Fibroblast of skin of right quadriceps (primary cell): ENCODE measurements at places on chromosomes 2 and 18.
A peak's percentile ranks its signal among the peaks of the same experiment; 100 is the strongest.

- DNase-seq = no peak
Measured at GRCh38 chr2:71554706-71555056, 101.3 kb downstream of the DYSF start.

GRCh38 chr2:233084488-233084887 is 24.3 kb downstream of the INPP5D start:
- no peak for DNase-seq

GRCh38 chr2:235716875-235717496 is 223.1 kb downstream of the AGAP1 start:
- peak; percentile 25 for DNase-seq

DNA sequence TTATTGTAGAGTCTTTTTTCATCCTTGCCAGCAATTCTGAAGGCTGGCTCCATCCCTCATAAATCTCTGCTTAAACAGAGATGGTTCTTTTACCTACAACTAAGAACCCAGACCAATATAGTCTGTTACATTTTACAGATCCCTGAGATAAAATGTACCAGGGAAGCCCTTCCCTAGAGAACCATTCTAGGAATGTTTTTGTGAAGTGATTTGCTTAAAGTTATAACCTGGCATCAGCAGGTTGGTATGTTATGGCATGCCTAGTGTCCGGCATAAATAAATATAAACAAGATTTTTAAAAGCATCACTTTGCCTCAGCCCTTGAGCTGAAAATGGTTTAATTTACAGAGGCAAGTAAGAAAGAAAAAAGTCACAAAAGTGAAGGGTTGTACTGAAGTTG is 18.5 kb upstream of the NPAS2 start:
- DNase-seq = no peak

DNA sequence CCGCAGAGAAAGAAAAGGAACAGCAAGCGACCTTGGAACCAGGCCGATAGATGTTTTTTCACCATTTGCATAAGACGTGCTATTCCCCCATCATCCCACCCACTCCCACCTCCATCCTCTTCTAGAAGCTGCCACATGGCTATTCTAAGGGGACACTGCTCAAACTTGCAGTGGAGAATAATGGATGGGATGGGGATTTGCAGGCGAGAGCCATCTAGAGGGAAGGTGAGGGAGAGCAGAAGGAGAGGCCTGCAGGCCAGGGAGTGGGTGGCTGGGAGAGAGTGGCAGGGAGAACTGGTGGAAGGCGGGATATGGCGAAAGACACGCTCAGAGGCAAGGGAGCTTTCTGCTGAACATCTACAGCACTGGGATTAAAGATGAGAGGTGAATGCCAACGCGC is 84.9 kb downstream of the MAPK4 start:
- DNase-seq = no peak

GRCh38 chr18:80196528-80197320 is 50.6 kb downstream of the PARD6G start:
- DNase-seq = peak; percentile 22

DNA sequence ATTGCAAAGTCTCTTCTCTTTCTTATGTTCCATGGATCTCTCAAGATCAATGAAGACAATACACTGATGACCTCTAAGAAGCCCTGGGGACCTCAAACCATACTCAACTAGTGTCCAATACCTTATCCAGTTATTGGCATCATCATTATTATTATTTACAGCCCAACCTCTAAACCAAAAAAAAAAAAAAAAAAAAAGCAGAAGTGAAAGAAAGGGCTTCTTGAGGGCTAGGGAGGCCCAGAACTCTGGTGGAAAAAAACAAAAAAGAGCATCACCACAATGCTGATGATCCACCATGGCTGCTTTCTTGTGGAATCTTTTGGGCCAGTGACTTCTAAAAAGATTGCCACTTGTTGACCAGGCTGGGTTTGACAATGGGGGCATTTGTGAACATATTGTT is 324.9 kb downstream of the LPIN1 start:
- no peak for DNase-seq

- DNase-seq = peak; percentile 36
Measured at GRCh38 chr2:23745726-23746105, 181.2 kb downstream of the ATAD2B start.

DNA sequence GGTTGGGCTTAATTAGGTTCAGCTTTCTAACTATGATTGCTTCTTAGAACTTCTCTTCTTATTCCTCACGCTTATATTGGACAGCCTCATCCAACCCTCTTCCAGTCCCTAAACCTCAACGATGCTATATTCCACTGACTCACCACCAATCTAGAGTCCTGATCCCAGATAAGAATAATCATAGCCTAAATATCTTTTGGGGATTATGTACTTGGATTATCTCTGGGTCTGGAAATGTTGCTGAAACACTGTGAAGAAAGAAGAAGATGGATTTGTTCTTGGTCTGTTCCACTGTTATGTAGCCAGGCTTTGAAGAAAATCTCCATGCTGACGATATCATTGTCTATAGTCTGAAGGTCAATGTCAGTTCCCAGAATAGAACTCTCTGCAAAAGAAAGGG is 26.9 kb downstream of the DOK1 start:
- no peak for DNase-seq

GRCh38 chr2:68086166-68086565 is 23.4 kb upstream of the C1D start:
- DNase-seq = no peak

DNA sequence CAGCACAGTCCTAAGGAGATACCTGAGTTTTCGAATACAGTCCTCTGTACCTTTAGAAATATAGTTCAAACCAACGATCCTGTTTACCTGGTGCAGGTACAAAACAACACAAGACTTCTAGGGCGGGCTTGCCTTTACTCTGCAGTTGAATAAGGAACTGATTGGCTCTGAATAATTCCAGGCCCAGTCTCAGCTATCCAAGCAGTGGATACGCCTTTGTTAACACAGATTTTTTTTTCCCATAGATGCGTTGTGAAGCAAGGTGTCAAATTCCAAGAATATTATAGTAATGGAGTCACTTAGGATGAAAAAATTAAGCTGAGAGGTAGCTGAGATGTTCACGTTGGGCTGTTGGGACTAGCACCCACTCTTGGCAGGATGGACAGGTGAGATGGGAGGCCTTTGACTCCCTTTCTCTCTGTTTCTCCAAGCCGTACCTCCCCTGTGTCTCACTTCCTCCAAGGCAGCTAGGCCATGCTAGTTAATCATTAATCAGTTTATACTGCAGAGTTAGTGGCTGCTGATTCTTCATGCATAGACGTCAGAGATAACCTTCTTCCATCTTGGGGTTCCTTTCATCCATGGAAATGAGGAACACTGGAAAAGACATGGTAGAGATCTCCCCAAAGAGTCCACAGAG is 380.8 kb upstream of the ACVR2A start:
- DNase-seq = no peak

DNA sequence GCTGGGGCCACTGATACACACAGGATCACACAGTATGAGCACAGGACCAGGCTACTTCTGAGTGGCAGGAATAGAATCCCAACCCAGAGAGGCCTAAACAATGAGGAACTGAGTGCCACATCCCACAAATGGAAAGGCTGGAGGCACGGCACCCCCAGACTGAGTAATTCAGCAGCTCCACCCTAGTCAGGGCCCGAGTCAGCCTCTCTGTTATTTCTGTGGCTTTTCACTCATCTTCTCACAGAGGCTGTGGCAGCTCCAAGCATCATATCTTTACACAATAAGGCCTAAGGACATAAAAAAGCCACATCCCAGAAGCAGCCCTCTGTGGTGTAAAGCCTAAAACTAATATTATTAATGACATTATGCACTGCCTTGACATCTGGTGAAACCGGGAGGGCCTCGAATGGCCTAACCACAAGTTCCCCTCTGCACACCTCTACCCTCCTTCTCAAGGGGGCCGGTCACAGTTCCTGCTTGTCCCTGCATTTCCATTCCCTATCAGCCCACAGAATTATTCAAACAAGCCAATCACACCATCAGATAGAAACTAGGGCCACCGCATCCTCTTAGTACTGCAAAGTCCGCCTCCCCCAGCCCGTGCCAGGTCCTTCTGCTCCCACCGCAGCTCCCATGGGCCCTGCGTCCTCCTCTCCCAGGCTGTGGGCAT is 12.5 kb upstream of the MAL start:
- DNase-seq = no peak

GRCh38 chr2:161312996-161313395 is 4.8 kb downstream of the PSMD14 start:
- DNase-seq = peak; percentile 6

DNA sequence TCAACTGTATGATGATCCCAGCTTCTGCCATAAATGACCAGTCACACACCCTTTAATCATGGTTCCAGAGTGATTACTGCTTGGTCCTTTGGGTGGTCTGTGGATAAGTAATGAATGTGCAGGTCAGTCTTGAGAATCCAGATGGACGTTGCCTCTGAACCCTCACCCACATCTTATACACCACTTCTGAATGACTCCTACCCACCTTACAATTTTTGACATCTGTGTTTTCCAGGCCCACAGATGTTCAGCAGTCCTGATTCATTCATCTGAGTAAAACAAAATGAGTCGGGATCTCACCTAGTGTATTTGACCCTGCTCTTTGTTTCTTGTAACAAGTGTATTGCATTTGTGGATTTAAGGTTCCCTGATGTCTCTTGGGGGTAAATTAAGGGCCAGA is 194.1 kb upstream of the CCDC68 start:
- no peak for DNase-seq

DNA sequence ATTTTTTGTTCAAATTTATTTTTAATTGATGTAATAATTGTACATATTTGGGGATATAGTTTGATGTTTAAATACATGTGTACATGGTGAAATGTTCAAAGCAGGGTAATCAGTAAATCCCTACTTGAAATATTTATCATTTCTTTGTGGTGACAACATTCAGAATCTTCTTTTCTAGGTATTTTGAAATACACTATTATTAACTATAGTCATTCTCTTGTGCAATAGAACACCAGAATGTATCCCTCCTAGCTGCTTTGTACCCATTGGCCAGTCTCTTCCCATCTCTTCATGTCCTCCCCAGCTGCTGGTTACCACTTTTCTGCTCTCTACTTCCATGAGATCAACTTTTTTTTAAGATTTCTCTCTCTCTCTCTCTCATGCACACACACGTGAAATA is 126.5 kb downstream of the ZNF407 start:
- peak; percentile 76 for DNase-seq

DNA sequence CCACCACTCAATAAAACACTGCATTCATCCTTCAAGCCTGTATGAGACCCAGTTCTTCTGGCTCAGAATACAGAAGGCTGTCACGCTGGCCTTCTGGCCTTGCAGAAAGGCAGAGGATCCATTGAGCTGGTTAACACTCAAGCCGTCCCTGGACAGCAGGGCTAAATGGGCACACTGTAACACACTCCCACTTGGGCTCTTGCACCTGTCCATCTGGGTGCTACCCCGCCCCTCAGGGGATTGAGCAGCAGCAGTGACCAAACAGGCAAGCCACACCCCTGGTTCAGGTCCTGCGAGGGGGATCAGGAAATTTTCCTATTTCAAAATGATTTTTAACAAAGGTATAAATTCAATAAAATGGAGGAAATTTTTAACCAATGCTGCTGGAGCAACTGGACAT is 936.0 kb downstream of the CNTNAP5 start:
- no peak for DNase-seq

DNA sequence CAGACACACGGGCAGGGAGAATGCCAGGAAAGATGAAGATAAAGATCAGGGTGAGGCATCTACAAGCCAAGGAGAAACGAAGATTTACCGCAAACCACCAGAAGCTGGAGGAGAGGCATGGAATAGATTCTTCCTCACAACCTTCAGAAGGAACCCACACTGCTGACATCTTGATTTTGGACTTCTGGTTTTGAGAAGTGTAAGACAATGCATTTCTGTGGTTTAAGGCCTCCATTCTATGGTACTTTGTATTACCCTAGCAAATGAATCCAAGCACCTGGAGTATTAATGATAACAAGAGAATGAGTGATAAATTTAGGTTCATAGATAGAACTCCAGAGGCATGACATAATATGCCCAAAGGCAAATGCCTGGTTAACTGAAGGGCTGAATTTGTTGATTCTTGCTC is 11.8 kb upstream of the FN1 start:
- no peak for DNase-seq

DNA sequence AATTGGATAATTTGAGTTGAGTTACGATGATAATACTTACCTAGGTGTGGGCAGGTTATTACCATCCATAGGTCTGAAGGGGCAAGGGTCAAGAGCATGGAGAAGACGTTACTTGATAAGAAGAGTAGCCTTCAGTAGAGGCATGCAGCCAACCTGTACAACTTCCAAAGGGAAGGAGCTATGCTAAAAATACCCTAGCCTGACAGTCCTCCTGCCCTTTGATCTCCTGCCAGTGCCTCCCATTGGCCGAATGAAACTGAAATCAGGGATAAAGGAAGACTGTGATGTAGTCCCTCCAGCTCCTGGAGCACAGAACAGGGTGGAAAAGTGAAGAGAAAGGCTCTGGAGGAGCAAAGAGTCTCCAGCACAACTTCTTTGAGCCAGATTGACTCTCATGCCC is 487.4 kb downstream of the ADCYAP1 start:
- DNase-seq = no peak

- DNase-seq = no peak
Measured at GRCh38 chr18:67043276-67043675, 439.4 kb upstream of the CDH19 start.

- DNase-seq = no peak
Measured at GRCh38 chr2:61367177-61367576, 103.7 kb downstream of the USP34 start.

DNA sequence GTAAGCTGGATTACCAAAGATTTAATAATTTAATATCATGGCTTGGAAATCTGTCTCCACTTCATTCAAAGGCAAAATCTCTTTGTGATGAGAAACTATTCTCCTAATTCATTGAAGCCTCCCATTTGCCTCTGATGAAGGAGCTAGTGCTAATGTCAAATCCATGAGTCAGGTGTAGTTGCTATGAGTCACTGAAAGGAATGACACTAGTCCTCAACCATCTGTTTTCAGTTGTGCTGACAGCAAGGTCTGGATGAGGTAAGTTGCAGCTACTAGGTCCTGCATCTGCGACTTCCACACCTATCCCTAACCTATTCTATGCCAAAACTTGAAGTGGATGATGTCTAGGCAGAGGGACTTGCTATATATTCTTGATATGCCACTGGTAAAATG is 324.0 kb upstream of the UBE2E3 start:
- peak; percentile 75 for DNase-seq

DNA sequence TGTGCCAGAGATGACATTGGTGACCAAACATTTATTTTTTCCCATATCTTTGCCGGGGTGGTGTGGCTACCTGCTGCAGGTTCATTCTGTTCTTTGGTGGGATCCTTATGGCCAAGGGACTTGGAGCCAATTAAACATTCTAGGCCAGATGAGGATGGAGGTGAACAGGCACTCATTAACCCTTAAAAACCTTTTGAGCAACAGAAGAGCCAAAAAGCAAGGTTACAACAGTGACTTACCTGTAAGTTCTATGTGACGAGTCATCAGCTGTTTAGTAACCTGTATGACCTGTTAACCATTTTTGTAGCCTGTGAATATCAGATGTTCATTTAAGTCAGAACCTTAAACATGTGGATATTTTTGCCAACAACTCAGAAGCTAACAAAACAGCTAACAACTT is 105.6 kb downstream of the XRCC5 start:
- DNase-seq = no peak

- DNase-seq = no peak
Measured at GRCh38 chr2:158783923-158784322, 11.2 kb upstream of the DAPL1 start.

- DNase-seq = peak; percentile 60
Measured at GRCh38 chr18:44602845-44603244, 77.8 kb upstream of the SETBP1 start.
